ENCODE measurements at places on chromosomes 4 and X.

- peak; percentile 70 for DNase-seq
Observed at GRCh38 chr4:88007304-88008121, at the start of gene PKD2. TSS of gene PKD2 (plus strand) at chr4:88007635. CDS start at chr4:88007734, 99 bp downstream.

DNA sequence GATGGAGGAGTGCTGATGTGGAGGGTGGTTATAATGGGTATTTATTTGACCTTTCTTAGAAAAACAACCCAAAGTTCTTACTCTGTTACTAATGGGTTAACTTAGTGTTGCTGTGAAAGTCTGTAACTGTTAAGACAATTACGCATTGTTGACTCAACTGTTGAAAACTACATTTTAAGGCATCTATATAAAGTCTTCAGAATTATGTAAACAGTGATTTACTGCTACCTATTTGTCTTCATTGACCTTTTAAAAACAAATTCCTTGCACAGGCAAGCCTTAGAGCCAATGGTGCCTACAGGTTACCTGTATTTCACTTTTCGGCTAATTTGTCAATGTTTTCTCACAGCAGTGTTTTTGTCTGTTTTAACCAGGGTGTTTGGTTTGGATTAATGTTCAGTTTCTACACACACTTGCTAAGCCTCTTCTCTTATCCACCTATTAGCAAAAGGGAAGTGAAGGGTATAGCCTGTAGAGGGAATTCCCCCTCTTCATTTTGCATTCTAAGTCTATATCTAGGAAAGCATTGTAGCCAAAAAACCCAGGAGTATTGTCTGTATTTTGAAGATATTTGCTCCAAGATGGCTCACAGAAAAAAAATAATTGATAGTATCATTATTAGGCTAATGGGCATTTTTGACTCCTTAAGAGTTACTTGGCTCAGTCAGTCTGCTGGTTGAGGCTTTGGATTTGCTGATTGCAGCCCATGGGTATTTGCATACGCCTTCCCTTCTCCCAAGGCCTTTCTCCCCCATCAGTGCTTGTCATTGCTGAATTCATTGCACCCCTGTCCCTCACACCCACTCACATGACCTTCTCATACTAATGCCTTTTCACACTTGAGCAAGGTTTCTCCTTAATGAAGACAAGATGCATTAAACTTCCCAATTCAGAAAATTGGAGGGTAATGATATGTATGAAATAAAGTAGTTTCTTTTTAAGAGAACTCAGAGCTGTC, 30.5 kb downstream of the AFF1 start:
- no peak for DNase-seq

DNA sequence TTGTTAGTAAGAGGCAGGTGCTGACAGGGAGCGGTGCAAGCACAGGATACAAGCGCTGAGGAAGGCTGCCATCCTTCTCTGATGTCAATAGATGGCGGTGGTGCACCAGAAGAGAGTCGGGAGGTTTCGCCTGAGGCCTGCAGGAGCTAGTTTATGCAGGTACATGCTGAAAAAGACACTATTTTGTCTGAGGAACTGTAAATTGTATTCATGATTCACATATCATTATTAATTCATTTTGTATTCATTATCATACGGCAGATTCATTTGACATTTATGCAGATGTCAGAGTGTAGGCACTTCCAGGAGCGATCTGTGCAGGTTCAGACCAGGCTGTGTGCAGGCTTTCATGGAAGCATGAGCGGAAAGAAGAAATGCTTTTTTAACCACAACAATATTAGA, 824.0 kb downstream of the STIM2 start:
- DNase-seq, result peak; percentile 48

GRCh38 chr4:177667687-177668086, 225.4 kb upstream of the AGA start:
- peak; percentile 9 for DNase-seq

- DNase-seq, result peak; percentile 52
Observed at GRCh38 chr4:153153339-153153871, 50.8 kb upstream of the TRIM2 start.

- peak; percentile 40 for DNase-seq
Observed at GRCh38 chr4:94678896-94679295, 78.9 kb upstream of the BMPR1B start.
